ENCODE measurements at places on chromosomes 7 and 10.

DNA sequence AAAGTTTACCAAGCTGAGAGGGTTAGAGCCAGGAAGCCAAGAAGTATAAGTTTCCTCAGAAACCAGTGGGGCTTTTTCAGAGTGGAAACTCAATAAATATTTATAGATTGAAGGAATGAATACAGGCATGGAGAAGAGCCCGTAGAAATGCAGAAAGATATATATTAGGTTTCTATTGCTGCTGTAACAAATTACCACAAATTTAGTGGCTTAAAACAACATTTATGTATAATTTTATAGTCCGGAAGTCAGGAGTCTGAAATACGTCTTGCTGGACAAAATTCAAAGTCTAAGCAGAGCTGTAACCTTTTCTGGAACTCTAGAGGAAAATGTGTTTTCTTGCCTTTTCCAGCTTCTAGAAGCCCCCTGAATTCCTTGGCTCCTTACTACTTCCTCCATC is 107.3 kb upstream of the SEMA3D start:
- DNase-seq, result no peak

DNA sequence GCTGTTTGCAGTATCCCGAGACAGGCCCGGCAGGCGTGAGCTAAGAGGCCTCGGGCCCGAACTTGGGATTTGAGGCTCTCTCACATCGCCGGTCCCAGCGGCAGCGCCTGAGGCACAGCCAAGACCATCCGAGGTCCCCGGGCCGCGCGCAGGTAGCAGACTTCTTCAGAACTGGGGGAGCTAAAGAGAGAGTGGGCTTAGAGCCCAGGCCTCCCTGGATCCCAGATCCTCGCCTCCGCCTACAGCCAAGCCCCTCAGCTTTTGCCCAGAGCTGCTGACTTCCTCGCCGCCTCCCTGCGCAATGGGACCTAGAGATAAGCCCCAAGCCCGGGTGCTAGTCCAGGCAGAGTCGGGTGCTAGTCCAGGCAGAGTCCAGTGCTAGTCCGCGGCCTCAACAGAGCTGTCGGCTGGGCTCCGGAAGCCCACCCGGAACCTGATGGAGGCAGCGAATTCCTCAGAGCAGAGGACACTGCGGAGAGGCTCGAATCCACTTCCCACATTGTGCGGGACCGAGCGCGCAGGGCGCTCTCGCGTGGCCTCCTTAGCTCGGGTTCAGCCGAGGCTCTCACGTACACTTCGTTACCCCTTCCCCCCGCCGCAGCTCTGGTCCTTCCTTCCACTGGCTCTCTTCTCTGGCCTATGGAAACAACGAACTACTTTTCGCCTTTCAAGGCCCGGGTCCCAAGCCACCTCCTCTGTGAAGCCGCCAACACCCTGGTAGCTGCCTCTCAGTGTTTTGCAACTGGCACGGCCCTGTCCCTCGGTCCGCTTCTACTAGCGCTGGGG is 5.8 kb downstream of the LBX1 start:
- no peak for DNase-seq

- DNase-seq, result no peak
Observed at GRCh38 chr7:111439977-111440376, 122.3 kb downstream of the IMMP2L start.

DNA sequence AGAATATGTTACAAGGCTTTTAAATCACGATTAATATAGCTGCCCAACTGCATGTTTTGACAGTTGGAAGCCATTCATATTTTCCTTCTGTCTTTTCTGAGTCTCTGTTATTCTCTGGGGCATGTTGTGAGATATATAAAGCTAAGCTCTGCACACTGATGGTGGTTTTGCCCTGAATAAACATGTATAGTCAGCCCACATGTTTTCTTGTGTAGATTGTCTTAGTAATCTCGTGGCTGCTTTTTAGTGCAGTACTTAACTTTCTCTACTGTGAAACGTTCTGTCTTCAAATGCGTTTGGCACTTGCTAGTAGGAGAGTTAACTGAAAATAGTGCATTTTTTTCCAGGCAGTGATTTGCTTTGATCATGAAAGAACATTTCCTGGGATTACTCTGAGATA is 268.5 kb downstream of the DNAJB9 start:
- no peak for DNase-seq

GRCh38 chr7:1532456-1533254 is 2.2 kb downstream of the MAFK start:
- peak; percentile 84 for DNase-seq

GRCh38 chr7:102912742-102913141 is at the start of gene LRRC17:
Gene LRRC17, plus strand, starts transcription at chr7:102913000. Its CDS starts 20,914 bp downstream, at chr7:102933914.
- DNase-seq, result no peak

DNA sequence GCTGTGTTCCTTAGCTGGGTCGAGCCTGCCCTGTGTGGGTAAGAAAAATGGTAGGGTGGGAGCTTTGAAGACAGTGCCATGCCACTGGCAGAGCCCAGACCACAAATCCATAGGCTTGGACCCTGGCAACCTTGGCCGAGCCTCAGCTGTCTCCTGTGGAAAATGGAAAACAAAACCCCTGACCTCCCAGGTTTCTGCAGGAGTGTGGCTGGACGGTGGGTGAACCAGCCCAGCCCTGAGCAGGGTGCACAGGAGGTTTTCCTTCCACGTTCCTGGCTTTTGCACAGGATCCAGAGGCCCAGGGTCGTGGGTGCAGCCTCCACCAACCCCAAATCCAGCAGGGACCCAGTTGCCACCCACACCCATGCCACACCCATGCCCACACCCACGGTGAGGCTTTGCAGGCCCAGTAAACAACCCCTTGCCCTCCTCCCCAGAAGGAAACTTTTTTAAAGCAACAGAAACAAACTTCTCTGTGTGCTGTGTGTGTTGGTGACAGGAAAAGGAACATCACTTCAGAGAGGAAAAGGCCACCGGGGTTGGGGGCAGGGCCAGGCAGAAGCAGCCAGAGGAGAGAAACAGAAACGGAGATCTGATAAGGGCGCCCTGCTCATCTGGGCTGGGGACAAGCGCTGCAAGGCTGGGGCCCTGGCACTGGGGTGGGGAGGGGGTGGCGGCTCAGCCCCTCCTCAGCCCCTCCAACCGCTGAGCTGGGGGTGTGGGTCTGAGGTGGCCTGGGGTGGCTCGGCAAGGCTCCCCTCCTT is 20.7 kb upstream of the ZMIZ1 start:
- DNase-seq, result peak; percentile 54

- no peak for DNase-seq
Observed at GRCh38 chr10:130022511-130023299, 58.6 kb upstream of the EBF3 start.

All from sciatic nerve (tissue), 2 donors.